AG09319 (cell line): ENCODE measurements at places on chromosomes 7 and 10.
A peak's percentile ranks its signal among the peaks of the same experiment; 100 is the strongest.

DNA sequence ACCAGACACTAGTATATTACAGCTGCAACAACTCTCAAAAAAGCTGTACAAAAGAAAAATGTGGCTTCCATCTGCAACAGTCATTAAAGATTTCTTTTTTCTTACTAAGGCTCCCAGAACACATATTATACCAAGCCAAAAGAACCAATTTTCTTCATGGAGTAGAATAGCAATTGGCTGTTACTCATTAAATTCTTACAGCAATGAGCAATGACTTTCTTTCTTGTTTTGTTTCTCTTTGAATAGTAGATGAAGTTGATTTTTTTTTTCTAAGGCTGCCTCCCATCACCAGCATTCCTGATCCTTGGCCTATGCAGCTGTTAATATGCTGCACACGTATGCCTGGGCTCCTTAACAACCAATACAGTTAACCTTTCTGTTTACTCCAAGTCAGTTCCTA is 36.6 kb upstream of the SPOCK2 start:
- no peak for DNase-seq

GRCh38 chr10:31000071-31000782 is 31.4 kb downstream of the ZNF438 start:
- DNase-seq = no peak

- no peak for DNase-seq
Measured at GRCh38 chr10:99329304-99329553, at the start of gene CNNM1. TSS of gene CNNM1 (plus strand) at chr10:99329356. CDS start at chr10:99329388, 32 bp downstream.

DNA sequence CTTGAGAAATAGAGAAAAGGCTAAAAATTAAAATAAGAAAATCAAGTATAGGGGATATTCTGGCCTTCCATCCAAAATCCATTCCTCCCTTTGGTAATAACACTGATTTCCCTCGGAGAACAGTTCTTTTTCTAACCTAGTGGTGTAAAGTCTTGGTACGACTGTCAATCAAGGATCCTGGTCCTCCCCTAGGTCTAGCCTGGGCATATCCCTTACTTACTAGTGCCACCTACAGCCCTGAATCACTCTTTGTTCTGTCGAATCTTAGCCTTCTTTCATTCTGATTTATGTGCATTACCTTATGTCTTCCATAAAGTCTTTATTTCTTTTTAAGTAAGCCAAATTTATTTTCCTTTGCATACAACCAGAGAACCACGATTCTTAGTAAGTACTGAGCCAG is 298.7 kb upstream of the LRRTM3 start:
- DNase-seq = no peak

DNA sequence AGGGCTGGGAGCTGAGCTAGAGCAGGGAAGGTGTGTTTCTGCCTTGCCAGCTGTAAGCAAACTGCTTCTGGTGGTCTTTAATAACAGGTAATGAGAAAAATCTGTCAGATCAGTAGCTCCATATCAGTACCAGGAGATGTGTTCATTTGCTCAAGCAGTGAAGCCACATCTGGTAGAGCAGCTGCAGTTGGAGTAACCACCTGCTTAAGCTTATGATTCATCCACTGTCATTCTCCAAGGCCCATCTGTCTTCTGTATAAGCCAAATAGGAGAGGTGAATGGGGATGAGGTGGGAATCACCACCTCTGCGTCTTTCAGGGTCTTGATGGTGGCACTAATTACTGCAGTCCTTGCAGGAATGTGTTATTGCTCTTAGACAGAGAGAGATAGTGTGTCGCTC is 18.4 kb upstream of the COBL start:
- no peak for DNase-seq

- peak; percentile 53 for DNase-seq
Measured at GRCh38 chr10:32239769-32240168, 107.2 kb downstream of the EPC1 start.

DNA sequence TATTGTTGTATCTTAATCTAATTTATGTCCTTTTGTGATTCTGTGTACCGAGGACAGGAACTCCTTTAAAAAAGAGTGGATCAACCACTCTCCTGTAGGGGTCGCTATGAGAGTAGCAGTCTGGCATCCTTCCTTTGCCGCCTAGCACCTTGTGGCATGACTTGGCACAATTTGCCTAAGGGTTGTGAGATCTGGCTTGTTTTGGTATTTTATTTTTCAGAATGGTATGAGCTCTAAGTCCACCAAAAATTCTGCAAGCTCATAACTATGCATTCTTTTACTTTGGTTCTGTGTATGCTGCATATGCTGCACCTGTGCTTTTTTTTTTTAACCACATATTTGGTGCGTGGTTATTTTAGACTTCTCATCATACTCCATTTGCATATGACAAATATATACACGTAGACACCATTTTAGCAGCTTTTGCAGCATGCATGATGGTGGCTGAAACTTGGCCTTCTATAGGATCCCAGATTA is 112.8 kb downstream of the CDK14 start:
- DNase-seq = no peak
